ENCODE measurements at places on chromosomes 6 and 20.

GRCh38 chr6:3356056-3356823 is 97.5 kb downstream of the PSMG4 start:
- peak; percentile 69 for DNase-seq

GRCh38 chr6:81633391-81633790 is 119.1 kb downstream of the TENT5A start:
- DNase-seq, result no peak

DNA sequence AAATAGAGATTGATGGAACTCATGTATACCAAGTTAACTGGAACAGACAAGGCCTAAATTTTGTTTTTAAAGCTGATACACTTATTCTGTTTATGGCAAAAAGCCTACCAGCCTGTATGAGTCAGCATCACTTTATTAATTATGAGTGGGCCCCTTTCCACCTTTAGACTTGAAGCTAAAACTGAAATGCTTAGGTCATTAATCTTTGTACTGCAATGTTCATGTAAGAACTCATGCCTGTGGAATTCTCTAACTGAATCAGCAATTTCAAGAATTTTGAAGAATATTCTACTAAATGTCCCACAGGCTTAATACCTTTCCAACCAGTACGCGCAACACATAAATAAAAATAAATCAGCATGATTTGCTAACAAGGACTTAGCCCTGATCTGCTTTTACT is 140.2 kb upstream of the PHACTR1 start:
- no peak for DNase-seq

- DNase-seq, result no peak
These were observed 143.9 kb downstream of the BCAS1 start for GRCh38 chr20:53926428-53927028.

DNA sequence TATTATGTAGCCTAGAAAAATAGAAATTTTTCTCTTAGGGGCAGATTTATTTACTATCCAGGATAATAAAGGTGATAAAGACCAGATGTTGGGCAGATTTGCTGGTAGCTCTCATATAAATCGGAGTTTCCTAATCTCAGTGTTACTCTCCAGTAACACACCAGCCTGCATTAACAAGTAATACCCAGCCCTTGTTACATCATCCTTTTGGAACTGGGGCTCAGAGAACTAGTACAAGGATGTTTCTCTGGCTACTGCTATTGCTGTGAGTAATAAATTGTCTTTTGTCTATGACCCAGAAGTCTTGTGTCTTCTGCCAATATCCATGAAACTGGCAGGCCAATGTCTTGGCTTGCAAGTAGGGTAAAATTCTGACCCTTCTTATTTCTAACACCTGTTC is 16.8 kb downstream of the TPD52L1 start:
- no peak for DNase-seq

DNA sequence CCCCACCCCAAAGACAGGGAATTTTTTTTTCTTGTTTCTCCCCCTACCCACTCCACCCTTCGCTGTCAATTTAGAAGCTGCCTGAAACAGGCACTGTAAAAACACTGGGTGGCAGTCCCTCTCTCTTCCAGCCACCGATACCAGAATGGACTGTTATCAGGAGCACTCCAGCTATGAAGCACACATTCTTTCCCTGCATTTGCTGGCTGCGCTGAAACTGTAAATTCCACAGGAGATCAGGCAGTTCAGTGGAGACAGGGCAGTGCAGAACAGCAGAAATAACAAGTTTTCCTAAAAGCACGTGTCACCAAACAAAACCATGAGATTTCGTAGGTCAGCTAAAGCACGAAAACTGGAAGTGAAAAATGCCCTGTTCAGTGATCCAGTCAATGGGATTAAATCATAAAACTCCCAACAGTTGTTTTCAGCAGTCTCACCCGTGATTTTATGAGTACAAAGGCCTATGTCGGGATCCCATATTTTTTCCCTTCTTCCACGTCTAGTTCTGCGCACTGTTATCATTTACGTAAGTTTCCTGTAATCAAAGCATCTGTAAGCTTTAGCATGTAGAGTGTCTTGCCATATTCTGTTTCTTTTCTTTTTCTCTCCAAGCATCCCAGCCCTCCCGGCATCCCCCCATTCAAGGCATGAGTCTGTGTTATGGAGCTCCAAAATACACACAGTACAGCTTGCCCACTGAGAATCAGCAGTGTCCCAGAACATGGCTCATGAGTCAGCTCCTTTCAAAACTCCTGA is 359.9 kb upstream of the EPHA7 start:
- peak; percentile 27 for DNase-seq

- DNase-seq, result no peak
These were observed 154.3 kb upstream of the SNX9 start for GRCh38 chr6:157668713-157669112.

DNA sequence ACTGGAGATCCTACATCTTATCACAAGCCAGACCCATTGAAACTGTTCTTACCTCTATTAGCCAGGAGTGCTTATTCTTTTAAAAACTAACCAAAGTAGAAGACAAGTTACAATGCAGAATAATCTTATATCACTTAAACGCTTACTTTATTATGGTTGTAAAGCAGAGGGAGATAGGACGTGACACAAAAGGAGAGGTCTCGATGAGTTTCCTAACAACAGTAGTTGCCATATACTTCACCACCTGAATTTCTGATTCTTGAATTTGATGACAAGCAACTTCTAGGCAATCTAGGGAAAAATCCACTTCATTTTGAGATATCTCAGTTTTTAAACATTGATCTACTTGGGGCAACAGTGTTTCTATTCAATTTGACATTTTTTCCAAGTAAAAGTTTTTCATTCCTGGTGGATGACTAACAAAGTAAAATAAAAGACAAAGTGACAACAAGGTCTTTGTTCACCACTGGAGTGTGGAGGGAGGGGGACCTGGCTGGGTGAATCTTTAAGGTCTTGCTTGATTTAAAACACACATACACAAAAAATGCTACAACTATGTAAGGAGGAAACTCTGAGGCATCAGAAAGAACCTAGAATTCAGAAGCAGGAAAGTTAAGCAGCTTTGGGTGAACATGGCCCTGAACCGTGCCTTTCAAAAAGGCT is 110.9 kb downstream of the SMLR1 start:
- no peak for DNase-seq

DNA sequence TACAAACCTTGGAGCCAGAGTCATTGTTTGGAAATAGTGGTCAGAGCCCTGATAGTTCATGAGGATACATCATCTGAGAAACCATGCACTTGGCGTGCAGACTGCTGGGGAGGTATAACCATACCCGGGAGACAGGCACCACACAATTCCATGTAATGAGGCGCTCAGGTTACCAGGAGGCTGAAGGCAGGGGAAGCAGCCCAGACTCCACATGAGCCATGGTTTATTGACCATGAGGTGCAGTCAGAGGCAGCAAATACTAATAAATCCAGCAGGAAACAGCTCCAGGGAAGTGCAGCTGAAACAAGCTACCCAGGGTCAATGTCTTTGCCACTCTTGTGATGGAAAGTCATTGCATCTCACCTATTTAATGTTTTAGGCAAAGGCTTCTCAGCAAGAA is 156.0 kb downstream of the TBC1D7 start:
- no peak for DNase-seq

- no peak for DNase-seq
These were observed 140.1 kb downstream of the BTBD9 start for GRCh38 chr6:38499529-38500096.

- DNase-seq, result no peak
These were observed 8.5 kb downstream of the RBM38 start for GRCh38 chr20:57399587-57400155.

DNA sequence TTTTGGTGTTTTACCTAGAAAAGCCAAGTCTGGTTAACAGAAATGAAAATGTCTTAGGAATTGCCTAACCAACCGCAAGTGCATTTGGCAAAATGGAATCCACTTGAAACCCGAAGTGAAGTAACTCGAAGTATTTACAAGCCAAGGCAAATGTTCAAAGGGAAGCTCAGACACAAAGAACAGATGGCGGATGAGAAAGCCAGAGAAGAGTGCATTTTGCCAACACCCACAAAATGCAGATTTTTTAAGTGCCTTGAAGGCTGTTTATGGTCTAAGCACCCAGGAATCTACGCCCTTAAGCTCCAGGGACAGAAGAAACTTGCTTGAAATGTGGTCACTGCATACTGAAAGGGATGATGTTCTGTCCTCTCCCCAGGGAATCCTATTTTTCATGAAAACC is 70.0 kb upstream of the TBXT start:
- DNase-seq, result no peak

- no peak for DNase-seq
These were observed 221.5 kb downstream of the NRN1 start for GRCh38 chr6:5785249-5785648.

- DNase-seq, result no peak
These were observed 971 bp downstream of the RBCK1 start for GRCh38 chr20:408843-409696.

GRCh38 chr6:128149796-128150195 is 248.9 kb upstream of the THEMIS start:
- DNase-seq, result no peak

GRCh38 chr6:81362246-81362645 is 390.2 kb downstream of the TENT5A start:
- DNase-seq, result no peak

DNA sequence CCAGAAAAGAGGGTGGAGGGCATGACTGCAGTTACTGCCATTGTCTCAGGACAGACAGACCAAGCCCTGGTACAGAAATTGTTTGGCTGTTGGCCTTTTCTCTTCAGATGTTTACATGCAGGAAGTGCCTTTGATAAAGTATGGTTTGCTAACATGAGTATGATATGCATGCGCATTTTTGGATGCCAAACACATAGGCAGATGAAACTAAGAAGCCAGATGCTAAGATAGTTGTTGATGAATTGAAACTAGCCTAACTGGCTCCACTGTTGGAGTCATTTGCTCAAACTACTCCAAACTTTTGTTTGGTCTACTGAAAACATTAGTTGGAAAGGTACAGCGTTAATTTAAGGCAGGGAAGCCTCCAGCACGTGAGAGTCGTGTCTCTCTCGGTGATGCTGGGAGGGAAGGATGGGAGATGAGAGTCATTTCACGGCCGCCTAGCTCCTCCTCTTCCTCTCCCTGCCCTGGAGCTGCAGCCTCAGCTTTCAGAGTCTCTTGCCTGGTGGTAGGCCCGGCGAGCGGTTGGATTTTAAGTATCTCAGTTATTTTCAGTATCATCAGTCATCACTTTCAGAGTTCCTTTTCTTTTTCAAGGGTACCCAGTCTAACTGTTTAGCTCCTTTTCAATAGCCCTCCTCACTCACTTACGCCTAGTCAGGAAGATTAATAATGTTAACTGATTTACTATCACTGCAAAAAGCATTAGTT is 29.7 kb downstream of the RREB1 start:
- no peak for DNase-seq

DNA sequence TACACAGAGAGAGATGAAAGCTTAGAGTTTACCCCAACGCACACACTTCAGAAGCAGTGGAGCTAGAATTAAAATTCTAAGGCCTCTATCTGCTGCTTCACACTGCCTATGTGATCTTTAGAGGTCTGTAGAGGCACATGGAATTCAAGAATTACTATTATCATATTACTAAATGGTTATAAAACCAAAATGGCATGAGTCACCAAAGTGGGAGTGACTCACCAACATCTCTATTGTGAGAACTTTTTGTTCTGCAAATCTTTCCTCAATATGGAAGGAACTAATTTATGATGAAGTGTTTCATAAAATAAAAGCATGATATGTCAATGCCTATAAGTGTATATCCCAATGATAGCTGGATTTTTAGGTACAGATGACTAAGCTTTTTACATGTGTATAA is 28.5 kb upstream of the TMEM244 start:
- no peak for DNase-seq

- no peak for DNase-seq
These were observed 236.9 kb downstream of the ATXN1 start for GRCh38 chr6:16524380-16524707.

- DNase-seq, result no peak
These were observed 144.0 kb downstream of the PRL start for GRCh38 chr6:22152841-22153240.

DNA sequence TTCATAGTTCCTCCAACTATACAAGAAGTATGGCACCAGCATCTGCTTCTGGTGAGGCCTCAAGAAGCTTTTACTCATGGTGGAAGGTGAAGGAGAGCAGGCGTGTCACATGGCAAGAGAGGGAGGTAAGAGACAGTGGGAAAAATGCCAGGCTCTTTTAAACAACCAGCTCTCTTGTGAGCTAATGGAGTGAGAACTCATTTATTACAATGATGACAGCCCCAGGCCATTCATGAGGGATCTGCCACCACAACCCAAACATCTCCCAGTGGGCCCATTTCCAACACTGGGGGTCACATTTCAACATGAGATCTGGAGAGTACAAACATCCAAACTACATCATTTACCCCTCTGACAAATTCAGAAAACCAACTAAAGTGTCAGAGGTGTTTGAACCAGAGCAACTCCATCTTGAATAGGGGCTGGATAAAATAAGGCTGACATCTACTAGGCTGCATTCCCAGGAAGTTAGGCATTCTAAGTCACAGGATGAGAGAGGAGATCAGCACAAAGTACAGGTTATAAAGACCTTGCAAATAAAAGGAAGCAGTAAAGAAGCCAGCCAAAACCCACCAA is 2.2 kb upstream of the UBD start:
- no peak for DNase-seq

DNA sequence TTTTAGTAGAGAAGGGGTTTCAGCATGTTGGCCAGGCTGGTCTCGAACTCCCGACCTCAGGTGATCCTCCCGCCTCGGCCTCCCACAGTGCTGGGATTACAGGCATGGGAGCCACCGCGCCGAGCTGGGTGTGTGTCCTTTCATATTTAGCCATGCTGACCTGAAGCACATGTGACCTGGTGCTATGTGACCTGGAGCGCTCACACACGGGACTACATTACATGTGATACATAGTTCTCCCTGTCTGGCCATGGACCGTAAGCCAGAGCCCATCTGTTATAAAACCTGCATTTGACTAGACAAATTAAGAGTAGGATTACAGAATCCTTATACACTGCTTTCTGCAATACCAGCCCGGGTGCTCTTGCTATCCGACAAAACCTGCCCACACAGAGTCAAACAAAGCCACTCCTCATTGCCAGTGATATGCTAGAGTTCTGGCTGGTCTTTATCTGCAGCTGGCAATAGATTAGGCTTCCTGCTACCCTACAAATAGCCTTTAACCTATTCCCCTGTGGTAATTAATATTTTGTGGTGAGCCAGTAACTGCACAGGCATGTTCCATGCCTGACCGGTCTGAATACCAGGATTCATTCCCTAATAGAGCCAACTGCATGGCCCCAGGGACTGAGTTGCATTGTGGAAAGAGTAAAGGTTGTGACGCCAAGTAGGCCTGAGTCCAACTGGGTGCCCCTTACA is 26.3 kb upstream of the FAM50B start:
- DNase-seq, result no peak

DNA sequence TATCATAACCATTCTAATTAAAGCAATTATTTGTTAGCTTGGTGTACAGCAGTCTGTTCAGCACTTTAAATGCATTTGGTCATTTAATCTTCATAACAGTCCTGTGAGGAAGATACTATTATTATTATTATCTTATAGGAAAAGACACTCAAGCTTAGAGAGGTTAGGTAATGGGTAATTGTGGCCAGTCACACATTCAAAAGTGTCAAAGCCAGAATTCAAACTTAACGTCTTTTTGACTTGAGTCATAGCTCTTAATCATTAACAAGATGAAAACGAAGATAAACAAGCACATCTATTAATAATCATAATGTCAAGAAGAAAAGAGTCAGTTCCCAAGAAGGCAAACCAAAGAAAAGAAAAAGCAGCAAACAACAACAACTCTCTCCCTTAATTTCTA is 251.0 kb downstream of the SYNE1 start:
- no peak for DNase-seq

- no peak for DNase-seq
These were observed 52.4 kb downstream of the TPD52L1 start for GRCh38 chr6:125205931-125206330.

- DNase-seq, result no peak
These were observed 106.4 kb upstream of the TAB2 start for GRCh38 chr6:149211046-149211571.

GRCh38 chr20:62032609-62033368 is 32.9 kb downstream of the TAF4 start:
- DNase-seq, result no peak
